Fibroblast of skin of scalp (primary cell): ENCODE measurements at places on chromosomes 4 and X.

DNA sequence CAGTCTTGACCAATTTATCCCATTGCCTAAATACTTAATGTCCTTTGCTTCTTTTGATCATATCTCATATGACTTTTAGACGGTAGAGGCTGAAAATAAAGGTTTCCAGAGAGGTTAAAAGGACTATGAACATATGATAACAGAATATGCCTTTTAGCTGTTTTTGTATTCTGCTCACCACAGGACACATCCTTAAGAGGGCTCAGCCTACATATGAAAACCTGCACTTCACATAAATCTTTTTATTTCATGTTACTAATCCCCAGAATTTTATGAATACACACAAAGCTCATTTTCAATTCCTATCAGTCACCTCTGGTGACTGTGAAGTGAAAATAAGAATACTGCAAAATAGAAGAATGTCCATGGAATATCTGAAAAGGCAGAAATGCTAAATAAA lies 92.0 kb downstream of the GPM6A start:
- DNase-seq = no peak

DNA sequence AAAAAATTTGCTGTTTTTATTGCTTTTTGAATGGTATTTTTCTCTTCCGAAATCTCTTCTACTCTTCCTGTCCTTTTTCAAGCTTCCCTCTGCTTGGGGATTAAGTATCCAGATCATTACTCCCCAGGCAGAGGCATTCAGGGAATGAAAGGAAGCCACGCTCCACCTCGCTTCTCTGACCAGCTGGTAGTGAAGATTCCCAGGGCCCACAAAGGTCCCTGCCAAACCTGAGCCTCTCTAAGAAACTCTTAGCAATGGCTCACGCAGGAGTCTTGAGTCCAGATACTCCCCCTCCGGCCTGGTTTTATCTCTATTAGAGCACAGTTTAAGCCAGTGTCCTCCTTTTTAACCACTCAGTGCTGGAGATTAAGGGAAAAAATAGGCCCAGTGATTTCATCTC lies 51.4 kb upstream of the SOD3 start:
- DNase-seq = peak; percentile 20

GRCh38 chr4:4985844-4986243 lies 33.4 kb downstream of the CYTL1 start:
- peak; percentile 26 for DNase-seq

DNA sequence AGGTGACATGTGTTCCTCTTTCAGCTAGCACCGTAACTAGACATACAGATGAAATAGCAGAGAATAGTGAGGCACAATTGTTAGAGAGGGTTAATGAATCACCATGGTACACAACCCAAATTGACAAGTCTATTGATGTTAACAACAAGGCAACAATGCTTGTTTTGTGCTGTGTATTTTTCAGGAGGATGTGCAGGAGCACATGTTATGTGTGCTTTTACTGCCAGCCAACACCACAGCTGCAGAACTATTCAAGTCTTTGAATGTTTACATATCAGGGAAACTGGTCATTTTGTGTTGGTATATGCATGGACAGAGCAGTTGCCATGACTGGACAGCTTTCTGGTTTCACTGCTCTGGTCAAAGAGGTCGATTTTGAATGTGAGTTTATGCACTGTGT lies 32.8 kb downstream of the STBD1 start:
- DNase-seq = no peak

GRCh38 chr4:123755655-123756054 lies 359.1 kb downstream of the SPRY1 start:
- DNase-seq = no peak

- no peak for DNase-seq
Measured at GRCh38 chr4:54384152-54384551, 155.1 kb downstream of the PDGFRA start.

- no peak for DNase-seq
Measured at GRCh38 chr4:74083546-74083945, 15.4 kb downstream of the CXCL2 start.

DNA sequence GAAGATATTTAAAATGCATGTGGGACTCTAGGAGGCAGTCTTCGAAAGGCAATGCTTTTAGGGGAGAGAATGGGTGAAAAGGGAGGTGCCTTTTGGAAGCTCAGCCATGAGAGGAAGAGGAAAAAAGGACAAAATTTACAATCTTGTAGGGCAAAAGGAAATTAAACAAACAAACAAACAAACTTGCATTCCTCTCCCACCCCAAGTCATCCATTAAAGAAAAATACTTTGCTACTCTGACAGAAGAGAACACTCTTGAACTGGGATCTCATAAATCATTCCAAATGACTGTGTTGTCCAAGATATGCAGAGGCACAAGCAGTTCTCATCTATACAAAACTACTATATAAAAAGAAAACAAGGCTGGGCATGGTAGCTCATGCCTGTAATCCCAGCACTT lies 46.7 kb downstream of the HELQ start:
- no peak for DNase-seq

GRCh38 chr4:98779088-98779487 lies 120.7 kb upstream of the TSPAN5 start:
- DNase-seq = peak; percentile 39

DNA sequence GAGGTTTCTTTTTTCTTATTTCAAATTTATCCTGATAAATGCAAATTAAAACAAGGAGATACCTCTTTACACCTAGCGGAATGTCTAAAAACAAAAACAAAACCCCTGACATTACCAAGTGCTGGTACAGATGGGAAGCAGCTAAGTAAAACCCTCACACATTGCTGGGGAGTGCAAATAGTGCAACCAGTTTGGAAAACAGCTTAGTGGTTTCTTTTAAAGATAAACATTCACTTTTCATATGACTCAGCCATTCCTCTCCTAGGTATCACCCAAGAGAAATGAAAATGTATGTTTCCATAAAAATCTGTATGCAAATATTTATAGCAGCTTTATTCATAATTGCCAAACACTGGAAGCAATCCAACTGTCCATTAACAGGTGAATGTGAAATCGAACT lies 84.1 kb upstream of the HELT start:
- no peak for DNase-seq

GRCh38 chr4:127905029-127905428 lies 24.3 kb downstream of the PLK4 start:
- no peak for DNase-seq

- no peak for DNase-seq
Measured at GRCh38 chr4:42750091-42750490, 93.2 kb upstream of the ATP8A1 start.

- DNase-seq = peak; percentile 88
Measured at GRCh38 chr4:188778905-188779304, 639.7 kb downstream of the TRIML1 start.

DNA sequence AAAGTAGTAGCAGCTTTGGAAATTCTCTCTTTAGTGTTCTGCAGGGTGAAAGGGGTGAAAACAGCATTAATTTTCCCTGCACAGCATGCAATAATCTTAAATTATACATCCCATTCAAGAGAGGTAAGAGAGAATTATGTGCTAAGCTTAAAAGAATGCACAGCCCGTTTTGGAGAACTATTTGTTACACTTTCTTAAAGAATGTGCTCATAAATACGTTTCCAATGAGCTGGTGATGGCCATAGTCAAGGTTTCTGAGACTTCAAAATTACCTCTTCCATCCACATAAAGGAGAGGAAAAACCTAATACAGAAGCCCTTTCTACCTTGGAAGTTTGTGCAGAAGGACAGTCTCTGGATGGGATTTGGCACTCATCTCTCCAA lies 766.7 kb upstream of the TENM3 start:
- DNase-seq = peak; percentile 27

DNA sequence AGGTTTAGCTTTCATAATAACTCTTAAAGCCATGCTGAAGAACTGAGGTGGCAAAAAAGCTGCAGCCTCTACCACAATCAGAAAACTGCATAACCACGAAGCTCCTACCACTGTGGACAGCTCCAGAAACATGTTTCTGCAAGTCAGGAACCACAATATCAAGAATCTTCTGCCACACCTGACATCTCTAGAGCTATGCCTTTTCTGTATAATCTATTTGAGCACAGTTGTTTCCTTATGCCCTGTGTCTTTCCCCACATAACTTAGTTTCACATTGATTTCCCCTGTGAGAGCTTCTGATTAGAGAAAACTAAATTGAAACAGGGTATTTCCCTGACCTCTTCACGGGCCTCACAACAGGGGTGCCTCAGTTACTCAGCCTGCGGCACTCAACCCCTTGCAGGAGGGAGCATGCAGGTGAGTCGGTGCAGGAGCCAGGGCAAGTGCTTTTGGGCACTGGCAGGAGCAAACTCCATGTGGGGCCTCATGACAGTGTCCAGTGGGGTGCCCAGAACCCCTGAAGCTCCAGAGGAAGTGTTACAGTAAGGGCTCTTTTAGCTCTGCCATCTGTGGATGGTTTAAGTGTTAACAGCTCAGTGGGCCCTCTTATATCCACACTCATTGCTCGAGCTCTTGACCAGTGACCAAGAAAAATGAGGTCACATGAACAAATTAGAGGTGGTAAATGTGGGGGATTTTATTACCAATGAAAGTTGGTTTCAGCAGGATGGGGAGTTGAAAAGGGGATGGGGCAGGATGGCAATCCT lies 132.8 kb upstream of the BMP3 start:
- DNase-seq = no peak

GRCh38 chr4:163591614-163592020 lies 97.1 kb downstream of the TMA16 start:
- no peak for DNase-seq

DNA sequence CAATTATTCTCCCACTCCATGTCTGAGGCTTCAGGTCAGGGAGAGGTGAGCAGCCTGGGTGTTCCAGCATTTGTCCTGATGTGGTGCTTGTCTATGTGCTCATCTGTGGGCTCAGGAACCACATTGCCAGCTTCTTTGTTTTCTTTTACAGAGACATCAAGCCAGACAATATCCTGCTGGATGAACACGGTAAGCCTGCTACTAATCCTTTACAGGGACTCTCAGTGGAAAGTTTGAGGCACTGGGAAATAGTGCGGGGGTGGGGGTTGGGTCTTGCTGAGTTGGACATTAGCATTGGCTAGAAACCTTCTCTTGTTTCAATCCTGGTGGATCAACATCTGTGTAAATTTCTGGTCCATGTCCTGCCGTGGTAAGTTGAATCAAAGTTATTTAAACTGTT lies 310.3 kb downstream of the EVC2 start:
- DNase-seq = no peak

DNA sequence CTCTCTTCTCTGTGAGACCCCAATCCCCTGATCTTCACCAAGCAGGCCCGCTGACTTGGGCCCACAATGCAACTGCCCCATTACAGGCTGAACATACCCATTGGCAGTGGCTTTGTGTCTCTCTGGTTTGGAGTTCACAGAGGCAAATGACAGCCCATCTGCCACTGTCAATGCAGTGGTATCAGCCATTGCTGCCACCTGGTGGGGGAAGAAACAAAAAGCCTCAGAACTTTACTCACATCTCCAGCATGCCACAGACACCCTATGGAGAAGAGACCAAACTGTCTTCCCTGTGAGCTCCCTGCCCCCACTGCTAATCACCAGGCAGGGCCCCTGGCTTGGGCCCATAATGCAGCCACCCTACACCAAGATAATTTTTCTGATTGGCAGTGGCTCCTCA lies 729.3 kb upstream of the ACTRT1 start:
- peak; percentile 9 for DNase-seq

DNA sequence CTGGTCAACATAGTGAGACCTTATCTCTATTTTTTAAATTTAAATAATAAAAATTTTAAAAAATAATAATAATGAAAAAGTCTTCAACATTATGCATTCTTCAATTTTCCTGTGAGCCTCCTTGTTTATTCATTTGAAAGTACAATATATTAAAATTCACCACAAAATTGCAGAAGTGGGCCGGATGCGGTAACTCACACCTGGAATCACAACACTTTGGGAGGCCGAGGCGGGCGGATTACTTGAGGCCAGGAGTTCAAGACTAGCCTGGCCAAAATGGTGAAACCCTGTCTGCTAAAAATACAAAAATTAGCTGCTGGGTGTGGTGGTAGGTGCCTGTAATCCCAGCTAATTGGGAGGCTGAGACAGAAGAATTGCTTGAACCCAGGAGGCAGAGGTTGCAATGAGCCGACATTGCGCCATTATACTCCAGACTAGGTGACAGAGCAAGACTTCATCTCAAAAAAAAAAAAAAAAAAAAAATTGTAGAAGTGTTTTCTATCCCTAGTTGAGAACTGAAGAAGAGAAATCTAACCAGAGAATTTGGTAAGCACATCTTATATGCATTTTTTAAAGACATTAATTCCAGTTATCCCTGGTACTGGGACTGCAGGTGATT lies 56.9 kb downstream of the RBM47 start:
- DNase-seq = no peak

- no peak for DNase-seq
Measured at GRCh38 chr4:172740434-172740833, 428.2 kb upstream of the GALNT7 start.

GRCh38 chr4:55270481-55270880 lies 75.6 kb upstream of the SRD5A3 start:
- DNase-seq = no peak

DNA sequence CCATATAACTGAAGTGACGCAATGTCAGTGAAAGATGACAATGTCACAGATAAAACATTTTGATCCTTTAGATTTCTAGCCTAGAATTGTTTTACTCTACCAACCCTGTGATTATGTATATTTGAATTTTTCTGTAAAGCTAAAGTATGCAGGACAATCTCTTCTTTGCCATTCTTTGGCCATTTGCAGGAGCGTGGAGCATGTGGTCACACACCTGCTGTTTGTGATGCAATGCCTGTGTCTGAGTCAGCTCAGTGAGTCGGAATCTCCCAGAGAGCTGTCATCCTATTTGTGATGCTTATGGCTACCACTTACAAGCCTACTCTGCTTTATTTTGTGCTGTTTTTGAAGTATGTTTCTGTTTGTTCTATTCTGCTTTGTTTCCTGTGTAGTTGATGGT lies 214.5 kb downstream of the NAF1 start:
- no peak for DNase-seq

DNA sequence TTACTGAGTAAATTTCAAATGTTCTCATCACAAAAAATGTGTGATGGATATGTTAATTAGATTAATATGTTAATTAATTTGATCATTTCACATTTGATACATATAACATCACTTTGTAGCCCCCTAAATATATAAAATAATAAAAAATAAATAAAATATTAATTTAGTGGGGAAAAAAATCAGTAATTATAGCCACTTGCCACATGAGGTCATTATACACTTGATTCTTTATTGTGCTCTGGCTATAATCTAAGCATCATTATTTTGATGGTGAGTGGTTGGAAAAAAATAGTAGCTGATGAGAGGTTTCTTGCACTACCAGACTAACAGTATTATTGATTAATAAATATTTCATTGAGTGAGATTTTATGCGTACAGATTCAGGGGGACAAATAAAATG lies 57.4 kb downstream of the DCK start:
- DNase-seq = no peak

DNA sequence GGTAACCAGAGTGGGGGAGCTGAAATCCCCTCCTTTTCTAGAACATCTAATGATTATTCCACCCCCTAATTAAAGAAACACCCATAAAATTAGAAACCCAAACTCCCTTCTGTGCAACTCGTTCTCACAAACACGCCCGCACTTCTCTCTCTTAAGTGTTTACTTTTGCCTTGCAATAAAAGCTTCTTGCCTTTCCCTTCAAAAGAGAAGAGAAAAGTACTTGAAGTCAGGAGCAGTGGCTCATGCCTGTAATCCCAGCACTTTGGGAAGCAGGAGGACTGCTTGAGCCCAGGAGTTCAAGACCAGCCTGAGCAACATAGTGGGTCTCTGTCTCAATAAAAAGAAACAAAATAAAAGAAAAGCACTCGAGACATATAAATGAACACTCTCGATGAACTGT lies 3.6 kb upstream of the GPR173 start:
- no peak for DNase-seq

GRCh38 chr4:10731162-10731561 lies 46.6 kb upstream of the CLNK start:
- DNase-seq = no peak

GRCh38 chrX:115639334-115639880 lies 78.4 kb downstream of the PLS3 start:
- DNase-seq = no peak

- DNase-seq = no peak
Measured at GRCh38 chr4:148216866-148217814, 225.1 kb downstream of the NR3C2 start.
